ENCODE measurements at places on chromosomes 11 and 22.

DNA sequence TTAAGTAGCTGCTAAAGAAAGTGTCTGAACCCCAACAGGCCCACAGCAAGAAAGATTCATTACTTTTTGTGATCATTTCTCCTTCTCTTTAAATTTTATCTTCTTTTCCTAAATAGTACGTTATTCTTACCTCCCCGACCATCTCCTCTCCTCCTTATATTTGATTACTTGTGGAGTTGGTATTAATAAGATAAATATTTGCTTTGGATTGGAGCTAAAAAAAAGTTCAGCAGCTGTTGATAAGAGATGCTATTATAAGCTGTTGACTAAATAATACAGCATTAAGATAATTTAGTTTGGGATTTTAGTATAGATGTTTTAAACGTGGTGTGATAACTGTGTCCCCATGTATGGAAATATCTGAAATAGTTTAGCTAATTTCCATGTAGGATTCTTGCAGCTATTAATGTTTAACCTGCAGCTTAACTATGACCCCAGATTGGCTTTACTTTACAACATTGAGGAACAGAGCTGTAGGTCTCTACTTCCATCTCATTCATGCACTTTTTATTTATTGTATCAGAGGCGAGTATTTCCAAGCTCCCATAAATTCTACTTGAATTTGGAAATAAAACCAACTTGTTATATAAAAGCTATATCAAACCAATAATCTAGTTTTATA lies 37.8 kb downstream of the ZNF143 start:
- DNase-seq = no peak

DNA sequence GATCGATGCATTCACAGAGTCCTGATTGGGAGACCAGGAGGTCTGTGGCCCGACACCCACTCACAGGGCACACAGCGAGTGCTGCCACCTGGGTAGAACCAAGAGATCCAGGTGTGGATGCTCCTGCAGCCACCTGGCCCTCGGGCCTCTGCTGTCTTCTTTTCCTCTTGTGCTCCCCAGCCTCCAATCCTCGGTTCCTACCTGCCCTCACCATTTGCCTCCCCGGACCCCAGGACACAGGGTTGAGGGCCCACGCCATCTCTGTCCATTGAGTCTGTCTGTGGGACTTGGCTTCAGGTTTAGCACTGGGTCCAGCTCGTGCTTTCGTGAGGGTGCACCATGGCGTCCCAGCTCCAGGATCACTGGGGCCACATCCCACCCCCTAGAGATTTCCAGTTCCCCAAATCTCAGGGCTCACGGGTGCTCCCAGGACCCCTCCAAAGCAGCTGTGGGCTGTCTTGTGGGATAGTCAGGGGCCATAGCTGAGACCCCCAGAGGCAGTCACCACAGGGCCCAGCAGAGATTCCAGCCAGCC lies 591.1 kb downstream of the BRD1 start:
- no peak for DNase-seq

- DNase-seq = no peak
Measured at GRCh38 chr11:6626971-6627761, 7.9 kb upstream of the TPP1 start.

DNA sequence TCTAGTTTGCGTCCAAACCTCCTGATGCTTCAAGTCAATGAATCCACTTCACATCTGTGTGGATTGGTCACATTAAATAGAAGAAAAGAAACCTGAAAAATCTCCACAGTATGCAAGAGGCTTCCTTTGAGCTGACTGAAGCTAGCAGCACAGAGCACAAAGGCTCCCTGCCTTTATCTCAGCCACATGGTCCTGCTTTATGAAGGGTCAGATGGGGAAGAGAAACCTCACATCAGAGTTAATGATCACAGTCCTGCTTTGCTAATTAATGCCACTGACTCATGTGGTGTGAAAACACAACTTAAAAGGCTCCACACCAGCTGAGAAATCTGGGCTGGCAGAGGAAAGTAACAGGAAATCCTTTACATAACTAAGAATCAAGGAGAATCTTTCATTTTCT lies 1291.0 kb downstream of the LRRC4C start:
- DNase-seq = no peak

GRCh38 chr11:125987066-125987641 lies 41.3 kb downstream of the VSIG10L2 start:
- DNase-seq = no peak

- DNase-seq = no peak
Measured at GRCh38 chr11:20669820-20670684, 666 bp downstream of the NELL1 start.

- DNase-seq = no peak
Measured at GRCh38 chr11:72781063-72781312, 12.9 kb downstream of the STARD10 start.

DNA sequence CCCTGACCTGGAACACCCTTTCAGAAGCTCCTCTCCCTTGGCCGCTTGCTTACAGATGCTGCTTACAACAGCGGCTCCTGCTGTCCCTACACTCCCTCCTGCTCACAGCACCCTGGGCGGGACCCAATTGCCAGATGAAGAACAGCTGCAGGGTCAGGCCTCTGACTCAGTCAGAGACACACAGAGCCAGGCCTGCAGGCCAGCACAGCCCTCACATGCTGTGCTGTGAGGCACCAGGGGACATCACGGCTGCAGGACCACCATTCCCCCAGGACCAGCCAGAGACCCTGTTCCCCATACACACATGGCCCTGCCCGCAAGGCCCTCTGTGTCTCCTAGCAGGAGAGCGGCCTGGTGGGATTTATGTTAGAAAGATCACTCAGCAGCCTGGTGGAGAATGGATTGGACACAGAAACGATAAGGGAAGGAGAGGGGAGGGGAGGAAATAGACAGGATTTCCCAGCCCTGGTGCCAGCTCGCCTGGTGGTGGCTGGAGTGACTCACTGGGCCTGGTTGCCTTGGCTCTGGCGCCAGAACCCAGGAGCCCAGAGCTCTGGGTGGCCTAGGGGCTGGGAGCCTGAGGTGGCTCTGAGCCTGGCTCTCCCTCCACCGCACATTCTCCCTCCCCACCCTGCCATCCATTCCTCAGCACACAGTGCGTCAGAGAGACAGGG lies 6.7 kb downstream of the CAPN5 start:
- DNase-seq = peak; percentile 68

DNA sequence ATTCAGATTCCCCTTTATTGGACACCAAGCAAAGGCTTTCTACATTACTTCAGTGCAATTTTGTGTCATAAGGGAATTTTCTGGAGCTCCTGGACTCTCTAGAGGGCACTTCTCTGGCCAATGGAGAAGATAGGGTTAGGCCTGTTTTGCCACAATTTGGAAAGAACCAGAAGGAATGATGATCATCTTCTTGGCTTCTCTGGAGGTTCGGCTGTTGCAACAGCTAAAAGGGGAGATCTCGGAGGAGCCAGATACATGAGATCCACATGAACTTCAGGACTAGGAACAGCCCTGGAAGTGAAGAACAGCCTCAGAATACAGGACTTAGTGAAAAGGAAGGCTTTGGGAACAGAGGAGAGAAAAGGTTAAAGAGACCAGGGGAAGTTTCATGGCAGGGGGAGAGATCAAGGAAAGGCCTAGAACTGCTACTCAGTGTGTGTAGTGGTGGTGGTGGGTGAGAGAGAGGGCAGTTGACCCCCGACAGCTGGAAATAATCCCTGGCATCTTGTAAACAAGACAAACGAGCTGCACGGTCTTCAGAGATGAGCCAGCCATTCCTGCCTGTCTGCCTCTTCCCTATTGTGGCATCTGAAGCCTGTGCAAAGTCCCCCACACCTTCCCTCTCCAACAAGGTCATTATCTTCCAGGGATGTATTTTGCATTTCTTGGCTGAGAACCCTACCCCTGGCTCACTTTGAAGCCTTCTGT lies 83.8 kb downstream of the CCDC81 start:
- DNase-seq = no peak

GRCh38 chr11:72958791-72959190 lies 144.6 kb downstream of the ATG16L2 start:
- no peak for DNase-seq

- DNase-seq = no peak
Measured at GRCh38 chr11:66867425-66868040, 10.7 kb downstream of the LRFN4 start.

DNA sequence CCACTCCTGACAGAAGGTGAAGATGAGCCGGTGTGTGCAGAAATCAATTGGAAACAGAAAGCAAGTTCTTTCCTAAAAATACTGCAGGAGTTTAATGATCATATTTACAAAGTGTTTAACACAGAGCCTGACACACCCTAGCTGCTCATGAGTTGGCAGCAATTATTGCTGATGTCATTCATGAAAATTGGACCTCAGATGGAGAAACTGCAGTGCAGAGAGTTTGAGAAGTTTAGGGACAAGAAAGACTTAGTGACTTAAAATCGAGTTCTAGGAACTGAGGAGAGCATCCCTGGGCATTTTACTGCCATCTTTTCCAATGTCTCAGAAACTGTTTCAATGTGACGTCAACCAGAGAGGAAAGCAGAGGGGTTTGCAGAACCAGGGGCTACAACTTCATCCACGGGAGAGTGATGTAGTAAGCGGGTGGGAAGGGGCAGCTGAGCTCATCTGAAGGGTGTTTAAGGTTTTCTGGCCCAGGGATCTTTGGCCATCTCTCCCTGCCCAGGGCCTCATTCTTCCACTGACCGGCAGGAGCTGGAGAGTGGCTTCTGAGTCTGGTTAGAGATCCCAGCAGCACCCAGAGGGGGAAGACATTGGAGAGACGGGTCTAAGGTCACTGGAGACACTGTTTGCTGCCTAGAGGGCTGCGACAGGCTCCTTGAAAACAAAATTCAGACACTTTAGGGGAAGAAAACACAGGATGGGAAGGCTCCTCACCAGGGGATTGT lies 21.1 kb upstream of the IGLL5 start:
- DNase-seq = no peak

DNA sequence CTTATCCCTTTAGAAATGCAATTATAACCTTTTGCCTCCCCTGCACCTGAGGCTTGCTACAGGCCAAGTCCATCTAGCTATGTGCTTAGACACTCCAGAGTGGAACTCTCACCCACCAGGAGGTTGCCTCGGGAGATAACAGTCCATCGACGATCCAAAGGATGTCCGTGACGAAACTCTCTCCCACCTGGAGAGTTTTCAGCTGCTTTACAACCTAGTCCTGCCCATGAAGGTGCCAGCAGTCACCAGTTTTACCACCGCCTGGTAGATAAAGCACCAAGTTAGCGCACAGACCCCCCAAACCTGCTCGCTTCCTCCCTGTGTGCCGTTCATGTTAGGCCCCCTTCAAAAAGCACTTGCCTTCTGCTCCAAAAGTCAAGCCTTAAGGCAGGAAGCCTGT lies 53.1 kb upstream of the SHISAL1 start:
- no peak for DNase-seq

GRCh38 chr11:11247576-11247975 lies 105.5 kb downstream of the CSNK2A3 start:
- no peak for DNase-seq

GRCh38 chr11:57896361-57897145 lies 127.1 kb upstream of the OR9Q1 start:
- DNase-seq = no peak

DNA sequence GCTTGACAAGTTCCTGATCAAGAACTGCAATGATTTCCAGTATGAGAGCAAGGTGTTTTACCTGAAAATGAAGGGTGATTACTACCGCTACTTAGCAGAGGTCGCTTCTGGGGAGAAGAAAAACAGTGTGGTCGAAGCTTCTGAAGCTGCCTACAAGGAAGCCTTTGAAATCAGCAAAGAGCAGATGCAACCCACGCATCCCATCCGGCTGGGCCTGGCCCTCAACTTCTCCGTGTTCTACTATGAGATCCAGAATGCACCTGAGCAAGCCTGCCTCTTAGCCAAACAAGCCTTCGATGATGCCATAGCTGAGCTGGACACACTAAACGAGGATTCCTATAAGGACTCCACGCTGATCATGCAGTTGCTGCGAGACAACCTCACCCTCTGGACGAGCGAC lies 12.0 kb downstream of the YWHAH start:
- DNase-seq = no peak

- DNase-seq = peak; percentile 57
Measured at GRCh38 chr11:86592659-86593451, 79.6 kb downstream of the ME3 start.
